ENCODE measurements at places on chromosomes 5 and 9.

DNA sequence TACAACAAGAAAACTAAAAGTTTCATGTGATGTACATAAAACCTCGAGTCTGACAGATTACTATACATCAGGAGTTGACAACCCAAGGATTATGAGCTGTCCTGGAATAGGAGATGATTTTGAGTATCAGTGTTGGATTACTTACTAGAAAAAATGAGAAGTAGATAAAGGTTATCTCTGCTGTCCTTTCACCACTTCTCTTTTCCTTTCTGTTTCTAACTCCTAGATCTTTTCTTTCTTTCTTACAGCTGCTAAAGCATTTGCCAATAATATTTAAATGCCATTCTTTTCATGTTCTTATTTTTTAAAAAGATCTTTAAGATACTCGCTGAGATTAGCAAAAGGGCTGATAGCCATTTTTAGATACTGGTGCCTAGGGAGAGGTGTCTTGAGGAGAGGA, 14.8 kb downstream of the RBM27 start:
- DNase-seq = no peak

DNA sequence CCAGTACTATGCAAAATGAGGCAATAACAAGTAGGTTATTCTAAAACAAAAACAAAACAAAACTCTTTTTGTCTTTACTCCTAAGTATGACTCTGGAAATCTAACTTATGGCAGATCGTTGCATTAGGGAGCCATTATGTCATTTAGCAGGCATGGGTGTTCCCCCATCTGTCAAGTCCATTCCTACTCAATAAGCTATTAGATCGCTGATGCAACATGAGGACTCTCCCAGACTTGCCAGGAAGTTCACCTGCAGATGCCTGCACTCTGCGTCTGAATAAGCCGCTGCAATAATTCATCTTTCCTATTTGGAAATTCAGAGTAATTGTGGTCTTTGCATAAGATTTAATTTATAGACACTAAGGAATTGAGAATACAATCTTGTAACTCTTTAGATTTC, 585.0 kb downstream of the KIF4B start:
- DNase-seq = no peak

GRCh38 chr9:75431375-75431774, 343.1 kb downstream of the OSTF1 start:
- DNase-seq = no peak

GRCh38 chr9:68819065-68819464, 114.0 kb downstream of the PIP5K1B start:
- DNase-seq = no peak

DNA sequence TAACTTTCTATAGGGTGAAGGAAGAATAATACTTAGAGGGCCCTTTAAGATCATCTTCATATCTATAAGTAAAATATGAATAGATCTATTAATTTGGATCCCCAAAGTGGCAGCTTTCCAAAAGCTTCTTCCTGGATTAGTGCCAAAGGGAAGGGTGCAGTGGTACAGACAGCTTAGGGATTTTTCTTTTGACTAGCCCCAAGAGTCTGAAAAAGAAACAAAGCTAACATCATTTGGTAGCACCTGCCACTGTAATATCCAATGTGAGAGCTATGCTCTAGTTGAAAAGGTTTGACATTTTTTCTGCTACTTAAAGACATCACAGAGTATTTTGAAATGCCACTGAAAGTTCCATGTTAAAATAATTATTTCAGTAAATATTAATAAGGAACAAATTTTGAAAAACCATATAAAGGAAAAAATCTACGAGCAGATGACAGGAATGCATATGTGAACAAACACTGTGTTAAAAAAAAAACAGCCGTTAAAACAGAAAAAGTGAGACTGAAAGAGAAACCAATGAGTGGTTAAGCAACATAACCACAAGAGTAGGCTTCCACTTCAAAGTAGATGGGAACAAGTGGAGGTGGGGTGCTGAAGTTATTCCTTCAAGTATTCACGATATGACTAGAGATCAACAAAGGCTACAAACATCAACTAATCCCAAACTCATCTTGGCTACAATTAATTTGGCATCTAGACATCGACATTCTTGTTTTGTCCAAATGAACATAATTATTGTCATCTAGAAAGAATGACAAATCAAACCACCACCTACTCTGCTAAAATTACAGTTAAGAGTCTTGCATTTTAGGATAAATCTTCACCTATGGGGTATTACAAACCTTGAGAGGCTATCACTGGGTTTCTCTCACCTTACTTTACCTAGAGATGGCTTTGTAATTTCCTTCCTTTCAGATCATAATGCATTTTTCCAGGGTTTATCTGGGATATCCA, 137.5 kb downstream of the CPLANE1 start:
- no peak for DNase-seq

GRCh38 chr5:100623719-100624118, 88.5 kb downstream of the FAM174A start:
- peak; percentile 44 for DNase-seq

GRCh38 chr9:110143950-110144545, 63.9 kb downstream of the C9orf152 start:
- DNase-seq = no peak

- no peak for DNase-seq
These were observed 15.0 kb downstream of the GFI1B start for GRCh38 chr9:132993511-132993939.

DNA sequence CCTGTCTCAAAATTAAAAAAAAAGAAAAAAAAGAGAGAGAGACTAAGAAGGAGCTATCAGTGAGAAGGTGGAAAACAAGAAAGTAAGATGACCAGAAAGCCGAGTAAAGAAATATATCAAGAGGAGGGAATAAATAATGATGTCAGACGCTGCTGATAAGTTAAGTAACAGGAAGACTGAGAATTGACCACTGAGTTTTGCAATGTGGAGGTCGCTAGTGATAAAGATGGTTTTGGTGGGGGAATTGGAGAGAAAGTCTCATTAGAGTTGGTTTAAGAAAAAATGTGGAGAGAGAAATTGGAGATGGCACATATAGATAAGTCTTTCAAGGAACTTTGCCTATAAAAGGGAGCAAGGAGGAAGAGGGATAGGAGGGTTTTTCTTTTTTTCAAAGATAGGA, 91.9 kb downstream of the RAD23B start:
- DNase-seq = no peak

DNA sequence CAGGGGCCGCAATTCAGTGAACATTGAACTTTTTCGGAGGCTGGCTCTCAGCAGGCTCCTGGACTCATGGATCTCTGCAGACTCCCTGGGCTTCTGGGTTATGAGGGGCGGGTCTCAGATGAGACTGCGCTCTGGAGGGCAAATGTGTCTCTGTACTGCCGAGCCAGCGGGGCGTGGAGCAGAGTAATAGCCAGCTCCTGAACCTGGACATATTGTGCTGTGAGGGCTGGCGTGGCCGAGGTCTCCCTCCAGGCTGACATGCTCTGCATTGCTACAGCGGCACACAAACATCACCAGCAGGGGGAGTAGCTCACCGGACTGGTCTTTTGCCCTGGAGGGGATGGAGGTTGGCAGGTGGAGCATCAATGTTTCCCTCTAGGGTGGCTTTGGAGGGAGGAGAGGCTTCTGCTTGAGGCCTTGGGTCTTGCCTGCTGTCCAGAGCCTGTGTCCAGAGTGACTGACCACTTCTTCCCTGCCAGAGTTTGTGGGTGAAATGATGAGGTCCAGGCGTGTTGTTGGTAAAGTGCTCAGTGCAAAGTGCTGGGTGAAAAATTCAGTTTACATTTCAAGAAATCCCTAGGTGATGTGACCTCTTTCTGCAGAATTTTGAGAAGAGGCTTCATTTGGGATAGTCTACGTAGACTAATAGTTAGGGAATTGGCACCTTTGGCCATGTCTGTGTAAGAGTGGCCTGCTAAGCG, 10.9 kb upstream of the GADD45G start:
- peak; percentile 35 for DNase-seq

DNA sequence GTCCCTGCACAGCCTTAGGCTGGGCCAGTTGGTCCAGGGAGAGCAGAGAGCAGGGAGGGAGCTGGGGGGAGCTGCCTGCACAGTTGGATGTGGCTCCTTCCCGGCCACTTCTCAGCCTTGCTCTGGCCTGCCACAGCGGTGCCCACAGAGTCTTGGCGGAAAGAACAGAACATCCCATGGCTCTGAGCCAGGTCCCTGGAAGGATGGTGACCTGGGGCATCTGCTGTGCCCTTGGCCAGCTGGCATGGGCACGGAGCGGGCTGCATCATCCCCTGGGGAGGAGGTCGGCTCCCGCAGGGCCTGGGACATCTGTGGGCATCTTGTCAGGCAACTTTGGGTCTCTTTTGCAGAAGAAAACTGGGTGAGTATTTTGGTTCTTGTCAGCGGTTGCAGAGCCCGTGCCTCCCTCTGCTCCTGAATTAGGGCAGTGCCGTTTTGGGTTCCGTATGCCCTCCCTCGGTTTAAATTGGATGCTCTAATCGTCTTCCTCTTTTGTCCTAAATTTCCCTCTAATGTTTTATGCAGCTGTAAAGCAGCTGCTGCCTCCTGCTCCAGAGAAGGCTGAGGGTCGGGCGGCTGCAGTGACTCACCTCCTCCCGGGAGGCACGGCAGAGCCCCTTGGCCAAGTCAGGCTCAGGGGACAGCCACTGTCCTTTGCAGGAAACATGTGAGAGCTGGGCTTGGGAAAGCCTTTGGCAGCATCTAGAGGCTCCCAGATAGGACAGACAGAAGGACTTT, 10.5 kb upstream of the NACC2 start:
- DNase-seq = no peak

DNA sequence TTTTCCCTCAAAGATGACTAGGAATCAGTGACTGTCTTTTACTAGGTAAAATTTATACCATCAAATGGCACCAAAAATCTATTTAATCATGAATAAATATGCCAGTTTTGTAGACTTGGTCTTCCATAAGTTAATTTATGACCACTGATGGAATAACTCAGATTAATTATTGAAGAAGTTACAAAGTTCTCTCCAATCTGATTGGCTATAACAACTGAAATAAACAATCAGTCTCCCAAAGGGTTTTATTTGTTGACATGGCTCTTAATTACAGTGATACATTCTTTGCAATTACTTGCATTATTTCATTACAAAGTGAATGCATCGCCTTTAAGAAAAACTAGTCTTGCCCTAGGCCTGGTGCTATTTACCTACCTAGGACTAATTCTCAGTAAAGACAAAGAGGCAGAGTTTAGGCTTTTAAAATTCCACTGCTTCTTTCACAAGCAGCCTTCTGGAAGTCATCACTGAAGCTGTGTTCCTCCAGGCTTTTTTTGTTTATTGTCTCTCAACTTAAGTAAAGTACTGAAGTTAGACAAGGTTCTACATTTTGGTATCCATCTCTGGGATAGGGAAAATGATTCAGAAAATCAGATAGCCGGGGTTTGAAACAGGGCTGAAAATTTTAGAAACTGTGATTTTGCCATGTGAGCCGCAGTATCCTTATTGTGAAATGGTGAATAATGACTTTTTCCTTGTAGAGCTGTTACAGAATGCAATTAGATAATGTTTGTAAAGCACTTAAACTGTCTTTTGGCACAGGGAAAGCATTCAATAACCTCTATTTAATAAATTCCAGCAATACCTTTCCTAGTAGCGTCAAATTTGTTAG, 2.5 kb downstream of the STOM start:
- DNase-seq = peak; percentile 22

- DNase-seq = no peak
These were observed 142.8 kb downstream of the NSG2 start for GRCh38 chr5:174188295-174188694.

- DNase-seq = no peak
These were observed at the start of gene TERT for GRCh38 chr5:1294835-1295649. TERT (minus strand) TSS chr5:1295068; CDS start chr5:1294989, 79 bp downstream.

- peak; percentile 57 for DNase-seq
These were observed 18.1 kb downstream of the TNC start for GRCh38 chr9:115099901-115100300.

DNA sequence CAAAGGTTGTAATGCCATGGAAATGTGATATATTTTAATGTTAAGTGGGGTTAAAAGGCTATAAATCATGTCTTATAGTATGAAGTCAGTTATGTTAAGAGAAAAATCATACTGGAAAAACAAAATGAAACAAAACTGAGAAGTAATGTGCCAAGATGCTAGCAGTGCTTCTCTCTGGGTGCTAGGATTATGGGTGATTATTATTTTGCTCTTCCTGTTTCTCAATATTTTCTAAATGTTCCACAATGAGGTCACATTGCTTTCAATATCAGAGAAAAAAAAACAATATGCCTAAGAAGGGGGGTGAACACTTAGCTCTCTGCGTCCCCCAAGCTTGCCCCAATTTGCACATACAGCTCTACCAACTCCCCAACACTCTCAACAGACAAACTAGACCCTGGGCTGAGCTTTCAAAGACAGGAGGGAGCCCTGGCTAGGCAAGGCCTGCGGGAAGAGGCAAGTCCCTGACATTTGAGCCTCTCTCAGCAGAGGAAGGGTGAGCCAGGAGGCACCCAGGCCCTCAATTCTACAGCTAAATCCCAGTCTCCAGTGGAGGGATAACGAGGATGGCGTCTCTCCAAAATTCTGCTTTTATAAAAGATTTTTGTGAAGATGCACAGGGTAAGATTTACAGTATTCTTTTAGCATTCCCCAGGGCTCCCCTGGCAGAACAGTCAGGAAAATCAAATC, 24.4 kb downstream of the WHRN start:
- no peak for DNase-seq

- DNase-seq = peak; percentile 36
These were observed 1.3 kb downstream of the ZNF131 start for GRCh38 chr5:43121913-43122484.

DNA sequence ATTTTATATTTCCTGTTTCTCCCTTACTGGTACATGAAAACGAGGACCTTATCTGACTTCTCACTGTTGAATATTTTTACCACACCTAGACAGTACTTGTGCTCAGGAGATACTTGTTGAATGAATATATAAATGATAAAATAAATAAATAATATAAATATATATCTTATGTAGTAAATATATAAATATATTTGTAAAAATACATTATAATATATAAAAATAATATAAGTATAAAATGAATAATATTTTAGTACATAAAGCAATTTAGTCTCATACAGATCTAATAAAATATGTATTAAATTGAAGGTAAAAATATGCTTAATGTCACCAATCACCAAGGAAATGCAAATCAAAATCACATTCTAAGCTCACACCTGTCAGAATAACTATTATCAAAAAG, 360.6 kb downstream of the EFNA5 start:
- no peak for DNase-seq

GRCh38 chr5:60366489-60366888, 333.5 kb downstream of the DEPDC1B start:
- no peak for DNase-seq

DNA sequence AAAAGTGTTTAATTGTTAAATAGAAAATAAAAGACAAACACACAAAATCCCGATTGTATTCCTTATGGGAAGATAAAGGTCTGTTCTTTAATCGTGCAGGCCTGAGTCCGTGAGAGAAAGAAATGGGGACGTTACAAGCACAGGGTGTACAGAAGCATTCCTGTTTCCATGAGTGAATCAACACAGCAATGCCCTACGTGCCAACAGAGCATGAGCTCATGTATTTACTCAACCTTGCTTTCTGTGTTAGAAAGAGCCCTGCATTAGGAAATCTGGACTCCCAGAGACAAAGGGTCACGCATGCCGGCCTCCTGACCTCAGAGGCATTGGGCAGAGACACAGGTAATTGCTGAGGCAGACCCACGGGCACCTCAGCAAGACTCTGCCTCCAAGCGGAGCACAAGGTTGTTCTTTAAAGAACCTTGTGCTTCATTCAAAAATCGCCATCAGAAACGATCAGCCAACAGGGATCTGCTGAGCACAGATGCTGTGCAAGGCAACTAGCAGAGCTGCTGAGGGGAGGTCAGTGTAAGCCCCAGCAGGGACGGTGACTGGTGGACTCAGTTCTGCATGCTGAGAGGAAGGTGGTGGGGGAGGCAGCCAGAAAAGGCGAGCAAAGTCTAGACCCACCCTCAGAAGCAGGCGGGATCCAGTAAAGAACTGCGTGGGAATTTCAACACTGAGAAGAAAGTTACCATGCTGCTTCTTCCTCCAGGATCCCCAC, 101.0 kb downstream of the TLE1 start:
- DNase-seq = no peak
